Transverse colon (tissue), 4 donors: ENCODE measurements at places on chromosomes 16 and 17. TPM values are rescaled to one million over a fixed set of nuclear protein-coding genes. Genes with fewer than 3 reads are reported as not detected.

- no peak for DNase-seq
These were observed 23.8 kb downstream of the EPN2 start for GRCh38 chr17:19260958-19261357.

DNA sequence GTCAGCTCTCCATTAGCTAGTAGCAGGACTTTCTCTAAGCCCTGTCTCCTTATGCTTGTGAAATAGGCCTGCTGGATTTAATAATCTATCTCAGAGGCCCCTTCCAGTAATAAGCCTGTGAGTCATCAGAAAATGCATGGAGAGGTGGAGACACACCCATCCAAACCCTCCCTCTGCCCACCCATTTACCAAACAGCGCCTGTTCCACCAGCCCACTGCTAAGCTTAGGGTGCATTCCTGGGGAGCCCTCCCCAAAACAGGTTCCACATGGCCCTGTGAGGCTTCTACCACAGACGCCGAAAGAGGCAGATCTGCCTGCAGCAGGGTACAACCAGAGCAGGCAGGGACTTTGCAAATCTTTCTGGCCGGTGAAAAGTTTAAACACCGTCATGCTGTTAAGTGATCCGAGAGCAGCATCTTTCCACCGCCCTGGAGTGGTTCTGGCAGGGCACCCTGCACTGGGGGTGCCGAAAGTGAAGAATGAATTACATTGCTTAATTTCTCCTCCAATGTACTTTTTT, 99.3 kb downstream of the GAS7 start:
- DNase-seq, result no peak

DNA sequence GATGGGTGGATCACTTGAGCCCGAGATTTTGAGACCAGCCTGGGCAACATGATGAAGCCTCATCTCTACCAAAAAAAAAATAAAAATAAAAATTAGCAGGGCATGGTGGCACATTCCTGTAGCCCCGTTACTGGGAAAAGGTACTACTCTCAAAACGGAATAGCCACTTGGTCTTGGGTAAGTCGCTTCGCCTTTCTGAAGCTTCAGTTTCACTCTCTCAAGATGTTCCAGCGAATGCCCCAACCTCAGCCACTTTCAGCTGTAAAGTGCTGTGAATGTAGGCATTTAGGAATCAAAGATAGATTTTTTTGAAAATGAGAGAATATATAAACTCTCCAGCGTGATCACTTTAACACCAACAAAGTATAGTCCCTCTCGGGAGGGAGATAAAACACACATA, 154.1 kb upstream of the HS3ST3A1 start:
- DNase-seq, result no peak

The KRT27 gene
- total RNA-seq, result not detected

The TNS4 gene
- total RNA-seq, result not detected

The PLA2G10 gene
- 43.8 TPM for total RNA-seq

The CCP110 gene
- total RNA-seq, result 43.4 TPM

The KCNH4 gene
- not detected for total RNA-seq
